Umbilical cord (tissue), 2 donors: ENCODE measurements at places on chromosomes 1 and 21. TPM values are rescaled to one million over a fixed set of nuclear protein-coding genes. Genes with fewer than 3 reads are reported as not detected.

Gene PDC
- total RNA-seq = 14.2 TPM

- DNase-seq = no peak
These were observed 36.7 kb upstream of the GOLT1A start for GRCh38 chr1:204250428-204251030.

DNA sequence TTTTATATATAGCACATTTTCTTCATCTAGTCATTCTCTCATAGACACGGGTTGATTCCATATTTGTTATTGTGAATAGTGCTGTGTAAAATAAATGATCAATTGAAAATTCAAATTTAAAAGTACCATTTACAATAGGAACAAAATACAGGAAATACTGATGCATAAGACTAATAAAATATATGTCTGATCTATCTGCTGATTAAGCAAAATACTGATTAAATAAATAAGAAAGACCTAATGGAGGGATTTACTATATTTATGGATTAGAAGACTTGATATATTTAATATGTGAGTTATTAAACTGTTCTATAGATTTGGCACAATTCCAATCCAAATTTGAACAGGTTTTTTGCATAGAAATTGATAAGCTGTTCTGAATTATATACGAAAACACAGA, 1044.8 kb upstream of the ADGRL2 start:
- DNase-seq = no peak

Gene TRIM17
- total RNA-seq = not detected

DNA sequence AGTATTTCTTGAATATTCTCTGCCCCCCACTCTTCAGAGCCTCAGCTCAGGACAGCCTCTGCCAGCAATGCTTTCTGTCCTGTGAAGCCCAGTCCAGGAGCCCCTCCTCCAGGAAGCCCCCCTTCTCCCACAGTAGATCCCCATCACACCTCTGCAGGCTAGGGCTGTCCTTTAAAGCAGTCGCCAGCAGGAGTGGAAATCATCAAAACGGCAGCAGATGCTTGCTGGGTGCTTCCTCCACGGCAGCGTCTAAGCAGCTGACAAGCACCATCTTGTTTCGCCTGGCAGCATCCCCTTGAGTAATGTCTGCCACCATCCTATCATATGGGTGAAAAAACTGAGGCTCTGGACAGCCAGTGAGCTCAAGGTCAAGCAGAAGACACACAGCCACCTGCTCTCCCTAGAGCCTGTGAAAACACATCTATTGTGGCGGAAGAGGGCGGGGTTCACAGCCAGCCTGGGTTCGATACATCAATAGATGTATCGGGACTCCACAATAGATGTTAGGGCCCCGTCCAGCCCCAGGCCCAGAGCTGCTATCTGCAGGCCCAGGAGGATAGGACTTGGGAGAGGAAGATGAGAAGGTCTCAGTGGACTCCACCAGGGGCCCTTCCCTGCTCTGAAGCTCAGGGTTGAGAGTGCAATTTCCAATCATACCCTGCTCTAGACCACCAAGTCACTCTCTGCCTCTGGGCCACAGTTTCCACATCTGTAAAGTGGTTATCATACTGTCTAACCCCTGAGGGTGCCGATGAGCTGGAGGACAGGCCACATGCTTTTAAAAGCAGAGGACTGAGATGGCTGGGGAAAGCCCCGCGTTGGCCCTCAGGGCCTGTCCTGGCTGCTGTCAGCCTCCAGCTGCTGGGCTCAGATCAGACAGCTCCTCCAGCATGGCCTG, 17.5 kb downstream of the RUNX3 start:
- DNase-seq = no peak

DNA sequence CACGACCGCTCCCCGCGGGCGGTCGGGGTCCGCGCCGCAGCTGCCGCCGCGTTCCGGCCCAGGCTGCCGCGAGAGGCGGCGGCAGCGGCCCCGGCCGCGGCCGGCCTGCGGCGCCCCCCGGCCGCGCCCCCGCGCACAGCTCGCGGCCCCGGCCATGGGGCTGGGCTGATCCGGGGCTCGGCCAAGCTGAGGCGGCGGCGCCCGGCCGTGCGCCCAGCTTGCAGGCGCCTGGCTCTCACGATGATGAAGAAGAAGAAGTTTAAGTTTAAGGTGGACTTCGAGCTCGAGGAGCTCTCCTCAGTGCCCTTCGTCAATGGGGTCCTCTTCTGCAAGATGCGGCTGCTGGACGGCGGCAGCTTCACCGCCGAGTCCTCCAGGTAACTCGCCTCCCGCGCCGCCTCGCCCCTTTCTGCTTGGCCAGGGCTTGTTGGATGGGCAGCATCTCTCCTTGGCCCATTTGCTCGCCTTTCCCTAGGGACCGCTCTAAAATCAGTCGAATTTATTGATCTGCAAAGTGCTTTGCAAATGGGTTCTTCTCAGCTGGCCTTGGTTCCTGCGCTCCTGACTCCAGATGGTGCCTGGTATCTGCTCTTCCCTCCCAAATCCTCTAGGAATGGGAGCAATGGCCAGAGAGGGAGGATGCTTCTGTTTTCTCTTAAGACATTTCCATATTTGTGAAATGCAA, 431 bp downstream of the EEIG2 start:
- DNase-seq = peak; percentile 72

- DNase-seq = no peak
These were observed 106.6 kb upstream of the VAV3 start for GRCh38 chr1:108071601-108072000.

GRCh38 chr1:43526002-43526401, 4.7 kb upstream of the PTPRF start:
- no peak for DNase-seq

Gene RSPH1
- 0.72 TPM for total RNA-seq

Gene MAGI3
- 33.2 TPM for total RNA-seq

GRCh38 chr1:44643721-44644334, 30.5 kb downstream of the TMEM53 start:
- DNase-seq = no peak

DNA sequence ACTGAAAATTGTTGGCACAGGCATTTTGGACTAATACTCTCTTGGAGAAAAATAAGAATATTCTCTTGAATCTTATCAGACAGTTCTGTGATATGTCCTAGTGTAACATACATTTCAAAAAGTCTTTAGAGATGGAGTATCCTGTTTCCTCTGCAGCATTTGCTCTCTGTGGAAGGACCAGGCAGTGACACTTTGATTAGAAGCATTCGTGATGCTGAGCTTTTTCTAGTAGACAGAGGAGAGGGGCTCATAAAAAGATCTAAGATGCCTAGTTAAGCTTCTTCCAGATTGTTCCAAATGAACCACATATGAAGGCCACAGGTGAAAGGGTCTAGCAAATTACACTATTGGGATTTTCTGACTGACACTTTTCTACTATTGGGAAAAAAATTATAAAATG, 120.3 kb downstream of the C1orf21 start:
- peak; percentile 16 for DNase-seq

DNA sequence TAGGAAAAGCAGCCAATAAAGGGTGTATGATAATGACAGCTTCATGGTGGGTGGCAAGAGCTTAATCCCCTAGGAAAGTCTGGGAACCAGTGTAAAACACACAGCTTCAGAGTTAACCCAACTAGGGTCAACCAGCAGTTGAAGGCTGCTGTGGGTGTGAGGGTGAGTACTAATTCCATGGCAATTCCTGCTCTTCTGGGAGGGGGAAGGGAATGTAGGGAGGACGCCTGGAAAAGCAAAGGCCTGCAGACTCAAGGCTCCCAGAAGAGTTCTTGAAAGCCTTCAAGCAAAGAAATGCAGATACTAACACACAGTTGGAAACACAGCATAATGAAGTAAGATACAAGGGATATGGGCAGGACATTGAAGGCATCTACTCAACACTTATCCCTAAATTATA, 28.1 kb downstream of the TTLL7 start:
- DNase-seq = no peak

GRCh38 chr1:97277891-97278654, 556.5 kb downstream of the PTBP2 start:
- DNase-seq = no peak

GRCh38 chr1:171357179-171357578, 43.2 kb downstream of the FMO4 start:
- DNase-seq = no peak

Gene KCNC4
- 3.1 TPM for total RNA-seq

- DNase-seq = peak; percentile 53
These were observed 12.9 kb upstream of the GJA5 start for GRCh38 chr1:147773215-147773715.

Gene PLA2G4A
- 17.8 TPM for total RNA-seq

Gene S100A3
- total RNA-seq = not detected

Gene MCM3AP
- 35.2 TPM for total RNA-seq

Gene SDC3
- 29.6 TPM for total RNA-seq

DNA sequence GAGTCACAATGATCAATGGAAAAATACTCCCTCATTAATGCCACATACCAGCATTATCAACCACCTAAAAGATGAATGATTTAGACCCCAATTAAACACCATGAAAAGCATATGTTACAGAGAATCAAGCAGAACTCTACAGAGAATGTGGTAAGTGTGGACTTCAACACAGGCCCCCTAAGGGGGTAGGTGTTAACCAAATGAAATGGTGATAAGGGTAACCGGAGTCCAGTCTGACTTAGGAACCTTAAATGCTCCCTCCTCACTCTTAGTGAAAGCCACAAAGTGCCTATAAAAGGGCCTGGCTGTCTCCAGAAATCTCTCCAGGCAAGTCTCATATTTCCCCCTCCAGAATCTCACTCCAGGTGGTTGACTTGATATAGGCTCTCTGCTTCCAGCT, 149.2 kb upstream of the FOXD3 start:
- DNase-seq = no peak

GRCh38 chr21:33495743-33496142, 4.2 kb upstream of the DNAJC28 start:
- no peak for DNase-seq

Gene CRYAA
- not detected for total RNA-seq

DNA sequence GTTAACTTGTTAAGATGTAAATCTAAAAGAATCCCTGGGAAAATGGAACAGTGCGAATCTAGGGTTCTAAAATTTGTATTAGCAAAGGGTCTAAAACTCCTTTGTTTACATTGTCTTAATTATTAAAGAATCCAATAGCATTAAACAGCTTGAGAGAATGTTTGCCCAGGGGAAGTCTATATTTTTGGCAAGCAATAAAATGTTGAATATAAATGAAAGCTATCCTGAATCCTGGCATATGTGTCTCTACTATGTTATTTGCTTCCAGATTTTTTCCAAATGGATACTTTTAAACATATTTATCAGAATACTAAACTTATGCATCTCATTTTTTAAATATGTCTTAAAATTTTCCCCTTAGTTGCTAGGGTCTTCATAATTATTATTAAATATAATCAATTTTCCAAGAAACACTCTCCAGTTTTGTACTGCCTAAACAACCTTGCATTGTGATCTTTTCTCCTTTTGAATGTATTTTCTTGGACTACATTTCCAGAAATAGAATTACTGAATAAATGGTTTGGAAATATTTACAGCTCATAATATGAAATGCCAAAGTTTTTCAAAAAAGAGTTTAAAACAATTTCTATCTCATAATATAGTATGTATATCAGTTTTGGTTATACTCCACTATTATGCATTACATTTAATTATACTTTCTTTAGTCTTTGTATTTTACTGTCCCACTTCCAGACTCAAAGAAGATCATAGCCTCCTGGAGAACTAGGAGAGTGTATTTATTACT, 304.8 kb downstream of the USP25 start:
- no peak for DNase-seq

- no peak for DNase-seq
These were observed 7.2 kb upstream of the MAP10 start for GRCh38 chr1:232797856-232798510.

DNA sequence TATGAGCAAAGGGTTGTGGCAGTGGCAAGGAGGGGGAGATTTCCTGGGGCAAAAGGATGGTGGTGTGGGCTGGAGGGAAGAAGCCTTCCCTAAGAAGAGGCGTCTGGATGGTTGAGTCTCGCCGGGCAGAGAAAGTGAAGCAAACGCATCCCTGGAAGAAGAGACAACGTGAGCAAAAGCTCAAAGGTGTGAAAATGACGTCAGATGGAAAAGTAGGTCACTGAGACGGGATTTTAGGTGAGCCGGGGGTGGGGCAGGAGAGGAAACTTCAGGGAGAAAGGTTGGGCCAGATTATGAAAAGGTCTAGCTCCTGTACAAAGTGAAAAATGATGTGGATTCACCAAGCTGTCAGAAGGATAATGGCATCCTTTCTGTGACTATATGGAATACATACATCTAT, 95.3 kb upstream of the KCNE2 start:
- no peak for DNase-seq

DNA sequence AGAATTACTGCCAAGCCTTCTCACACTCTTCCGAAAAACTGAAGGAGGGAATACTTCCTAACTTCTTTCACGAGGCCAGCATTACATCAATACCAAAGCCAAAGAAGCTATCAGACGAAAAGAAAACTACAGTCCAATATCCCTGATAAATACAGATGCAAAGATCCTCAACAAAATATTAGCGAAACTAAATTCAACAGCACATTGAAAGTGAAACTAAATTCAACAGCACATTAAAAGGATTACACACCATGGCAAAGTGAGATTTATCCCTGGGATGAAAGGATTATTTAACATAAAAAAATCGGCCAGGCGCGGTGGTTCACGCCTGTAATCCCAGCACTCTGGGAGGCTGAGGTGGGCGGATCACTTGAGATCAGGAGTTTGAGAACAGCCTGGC, 176.8 kb downstream of the FAF1 start:
- DNase-seq = no peak

GRCh38 chr1:106027871-106028270, 1028.6 kb upstream of the PRMT6 start:
- no peak for DNase-seq

- DNase-seq = peak; percentile 20
These were observed 475.6 kb downstream of the LTN1 start for GRCh38 chr21:28516991-28517592.

Gene LRRC71
- total RNA-seq = not detected

Gene GPX7
- total RNA-seq = 96.8 TPM

DNA sequence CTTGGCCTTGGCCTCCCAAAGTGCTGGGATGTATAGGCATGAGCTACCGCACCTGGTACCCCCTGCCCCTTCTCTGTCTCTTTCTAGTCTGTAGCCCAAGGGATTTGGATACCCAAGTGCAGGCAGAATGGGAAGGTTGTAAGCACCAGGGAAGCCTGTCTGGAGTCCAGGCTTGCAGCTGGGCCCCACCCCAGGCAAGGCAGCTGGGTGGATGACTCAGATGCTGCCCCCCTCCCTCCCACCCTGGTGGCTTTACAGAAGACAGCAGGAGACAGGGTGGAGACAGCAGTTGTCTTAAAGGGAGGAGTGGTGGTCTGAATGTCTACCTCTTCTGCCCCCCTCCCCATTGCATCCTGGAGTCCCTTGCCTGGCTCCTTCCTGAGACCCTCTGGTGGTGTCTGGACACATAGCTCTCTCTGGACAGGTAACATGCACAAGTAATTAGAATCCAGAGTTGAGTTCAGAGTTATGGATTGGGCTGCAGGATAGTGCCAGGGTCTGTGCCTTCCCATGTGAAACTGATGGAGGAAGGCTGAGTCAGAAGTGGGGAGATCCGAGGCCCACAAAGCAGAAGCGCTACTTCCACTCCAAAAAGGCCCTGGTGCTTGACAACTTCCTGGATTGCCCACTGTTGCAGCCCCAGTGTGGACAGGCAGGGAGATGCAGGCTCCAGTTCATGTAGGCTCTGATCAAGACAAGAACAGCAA, 5.1 kb downstream of the LMNA start:
- DNase-seq = peak; percentile 83

Gene CELA3B
- total RNA-seq = not detected

Gene ZDHHC18
- total RNA-seq = 16.4 TPM
